NK-92 treated with Interleukin-12 subunit alpha and Interleukin-12 subunit beta, amount 100 ng/mL, for 24 hours (cell line): ENCODE measurements at places on chromosomes 12 and 14.

DNA sequence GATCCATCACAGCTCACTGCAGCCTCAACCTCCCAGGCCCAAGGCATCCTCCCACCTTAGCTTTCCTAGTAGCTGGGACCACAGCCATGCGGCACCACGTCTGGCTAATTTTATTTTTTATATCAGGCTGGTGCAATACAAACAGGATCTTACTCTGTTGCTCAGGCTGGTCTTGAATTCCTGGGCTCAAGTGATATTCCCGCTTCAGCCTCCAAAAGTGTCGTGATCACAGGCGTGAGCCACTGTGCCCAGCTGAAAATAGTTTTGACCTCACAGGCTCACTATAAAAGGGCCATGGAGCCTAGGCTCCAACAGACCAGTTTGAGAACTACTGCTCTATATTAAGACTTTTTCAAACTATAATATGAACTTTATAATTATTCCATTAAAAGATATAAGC lies 37.3 kb downstream of the SNX6 start:
- DNase-seq, result no peak

- DNase-seq, result no peak
Observed at GRCh38 chr12:10750385-10750727, 27.2 kb upstream of the YBX3 start.

DNA sequence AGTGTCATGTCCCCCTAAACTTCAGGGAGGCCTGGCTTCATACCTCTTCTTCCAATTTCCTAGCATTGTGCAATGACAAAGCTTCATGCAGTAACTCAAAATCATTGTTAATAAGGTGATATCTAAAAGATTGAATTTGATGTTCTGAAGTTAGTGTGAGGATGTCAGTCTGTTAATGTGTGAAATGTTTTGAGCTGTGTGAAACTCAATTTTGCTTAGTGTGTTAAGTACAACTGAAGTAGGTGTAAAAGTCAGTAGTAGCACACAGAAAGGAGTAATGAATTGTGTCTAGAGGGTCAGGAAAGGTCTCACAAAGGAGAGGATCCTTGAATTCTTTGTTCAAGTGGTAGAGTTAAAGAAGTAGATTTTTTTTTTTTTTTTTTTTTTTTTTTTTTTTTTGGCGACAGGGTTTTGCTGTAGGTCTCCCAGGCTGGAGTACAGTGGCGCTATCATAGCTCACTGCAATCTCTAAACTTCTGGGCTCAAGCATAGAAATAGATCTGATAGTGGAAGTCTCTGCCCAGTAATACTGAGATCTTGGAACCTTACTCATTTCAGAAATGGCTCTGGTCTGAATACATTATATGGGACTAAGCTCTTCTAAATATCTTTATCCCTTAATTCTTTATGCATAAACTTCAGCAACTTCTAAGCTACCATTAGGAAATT lies 63.9 kb downstream of the FUT8 start:
- DNase-seq, result no peak

DNA sequence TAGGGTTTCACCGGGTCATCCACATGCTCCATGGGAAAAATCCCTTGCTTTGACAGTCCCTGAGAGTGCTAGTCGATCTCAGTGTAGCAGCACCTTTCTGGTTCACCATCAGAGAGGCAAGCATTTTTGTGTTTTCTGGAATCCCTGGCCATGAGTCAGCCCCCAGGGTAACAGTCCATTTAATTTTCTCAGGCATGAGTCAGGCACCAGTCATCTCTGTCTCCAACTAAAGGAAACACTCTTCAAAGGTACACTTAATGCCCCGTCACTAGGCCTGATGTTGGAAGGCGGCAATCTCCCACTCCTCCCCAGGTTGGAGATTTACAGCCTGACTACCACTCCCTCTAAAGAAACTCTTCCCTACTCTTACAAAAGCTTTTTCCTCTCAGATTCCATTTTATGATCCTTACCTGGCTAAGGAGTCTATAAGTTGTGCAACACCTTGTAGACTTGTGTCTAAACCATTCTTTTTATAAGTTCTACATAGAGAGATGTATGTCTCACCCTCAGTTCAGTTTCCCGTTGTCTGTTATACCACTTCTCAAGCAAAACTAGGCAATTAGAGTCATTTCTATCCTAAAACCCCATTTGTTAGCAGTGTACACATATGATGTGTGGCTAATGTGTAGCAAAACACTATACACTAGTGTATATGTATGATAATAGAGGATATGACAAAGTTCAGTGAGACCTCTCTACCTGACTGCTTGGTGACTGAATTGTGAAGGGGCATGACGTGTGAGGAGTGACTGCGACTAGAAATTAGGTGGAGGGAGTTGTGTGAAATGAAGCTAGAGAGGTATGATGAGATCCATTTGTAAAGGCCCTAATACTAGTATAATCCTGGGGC lies 24.6 kb downstream of the TMEM19 start:
- no peak for DNase-seq

- DNase-seq, result no peak
Observed at GRCh38 chr12:69115951-69116350, 123.4 kb upstream of the CPSF6 start.

DNA sequence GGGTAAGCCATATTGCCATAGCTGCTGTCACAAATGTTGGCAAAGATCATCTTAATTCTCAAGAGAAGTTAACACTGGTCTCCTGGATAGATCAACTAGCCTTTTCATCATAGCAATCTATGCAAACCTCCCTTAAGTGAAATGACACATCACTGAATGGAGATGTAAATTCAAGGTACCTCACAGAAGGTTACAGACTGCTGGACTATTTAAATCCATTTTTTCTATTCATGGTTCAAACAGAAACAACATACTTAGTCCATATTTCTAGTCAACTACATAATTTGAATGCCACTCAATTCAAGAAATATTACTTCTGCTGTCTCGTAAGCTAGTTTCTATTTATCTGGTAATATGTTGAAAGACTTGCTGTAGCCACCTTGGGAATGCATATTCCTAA lies 748.3 kb downstream of the C12orf50 start:
- no peak for DNase-seq

- no peak for DNase-seq
Observed at GRCh38 chr12:5102261-5102789, 58.6 kb downstream of the KCNA5 start.

DNA sequence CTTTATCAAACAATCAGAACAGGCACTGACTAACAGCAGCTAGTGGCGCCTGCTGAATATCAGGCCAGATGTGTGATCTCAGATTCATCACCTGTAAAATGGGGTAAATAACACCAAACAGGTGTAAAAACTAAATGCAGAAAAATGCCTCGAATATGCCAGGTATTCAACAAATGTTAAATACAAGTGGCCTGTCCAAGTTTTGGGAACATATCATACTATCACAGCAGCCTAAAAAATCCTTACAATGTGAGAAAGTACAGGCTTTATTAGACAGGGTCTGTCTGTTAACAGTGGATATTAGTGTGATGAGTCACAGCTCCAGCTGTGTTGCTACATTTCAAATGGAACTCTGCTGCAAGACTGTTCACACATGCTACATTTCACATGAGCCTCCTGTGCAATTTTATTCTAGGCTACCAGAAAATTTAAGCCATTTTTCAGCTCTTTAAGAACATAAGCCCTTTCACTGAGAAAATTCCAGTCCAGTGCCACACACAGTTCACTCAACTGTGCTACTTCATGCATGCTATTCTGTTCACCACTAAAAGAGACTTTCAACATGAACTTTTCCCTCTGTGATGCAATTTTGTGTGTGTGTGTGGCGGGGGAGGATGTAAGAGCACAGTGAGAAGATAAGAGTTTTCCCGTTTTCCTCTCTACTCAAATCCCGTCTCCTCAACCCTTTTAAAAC lies 56.7 kb downstream of the MSRB3 start:
- no peak for DNase-seq

DNA sequence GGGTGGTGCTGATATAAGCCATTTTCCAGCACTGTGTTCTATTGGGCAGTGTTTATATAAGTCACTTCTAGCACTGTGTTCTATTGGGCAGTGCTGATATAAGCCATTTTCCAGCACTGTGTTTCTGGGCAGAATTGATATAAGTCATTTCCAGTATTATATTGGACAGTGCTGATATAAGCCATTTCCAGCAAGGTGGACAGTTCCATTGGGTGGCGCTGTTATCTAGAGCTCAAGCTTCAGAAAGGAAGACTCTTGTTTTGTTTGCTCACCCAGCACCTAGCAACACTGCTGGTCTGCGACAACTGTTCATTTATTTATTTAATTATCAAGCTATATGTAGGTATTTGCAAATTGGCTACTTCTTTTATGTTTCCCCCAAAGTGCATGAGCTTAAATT lies 690.3 kb downstream of the AACS start:
- no peak for DNase-seq

DNA sequence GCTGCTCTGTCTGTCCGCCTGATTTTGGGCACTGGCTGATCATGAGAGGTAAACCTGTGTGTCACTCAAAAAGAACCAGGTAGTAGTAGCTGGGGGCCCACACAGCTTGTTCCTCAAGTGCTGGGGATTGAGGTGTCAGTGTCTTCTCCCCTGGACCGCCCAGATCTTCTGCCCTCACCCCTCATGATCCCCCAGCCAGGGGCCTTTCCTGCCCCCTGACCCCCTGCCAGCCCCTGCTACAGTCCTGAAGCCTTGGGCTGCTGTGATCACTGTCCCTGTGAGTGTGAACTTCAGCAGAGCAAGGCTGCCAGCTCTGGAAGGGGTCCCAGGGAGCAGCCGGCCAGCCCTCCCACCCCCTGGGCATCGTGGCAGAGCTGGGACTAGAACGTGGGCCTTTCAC lies 11.4 kb downstream of the WSCD2 start:
- no peak for DNase-seq

DNA sequence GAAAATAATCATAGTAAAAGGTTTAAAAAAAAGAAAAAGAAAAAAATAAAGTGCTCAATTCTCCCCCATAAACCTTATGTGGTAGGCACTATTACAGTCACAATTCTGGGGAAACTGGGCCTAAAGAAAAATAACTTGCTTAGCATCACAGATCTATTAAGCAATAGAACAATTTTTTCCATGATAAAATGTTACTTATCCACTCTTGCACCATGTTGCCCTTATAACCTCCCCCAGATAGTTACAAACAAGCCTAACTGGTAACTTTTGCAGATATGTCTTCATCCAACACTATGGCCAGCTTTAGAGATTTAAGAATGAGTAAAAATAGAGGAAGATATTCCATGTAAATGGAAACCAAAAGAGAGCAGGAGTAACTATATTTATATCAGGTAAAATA lies 164.8 kb downstream of the DUSP6 start:
- DNase-seq, result no peak

- no peak for DNase-seq
Observed at GRCh38 chr14:68297039-68297438, 477.5 kb downstream of the RAD51B start.

- no peak for DNase-seq
Observed at GRCh38 chr12:92844151-92844763, 84.8 kb downstream of the EEA1 start.

DNA sequence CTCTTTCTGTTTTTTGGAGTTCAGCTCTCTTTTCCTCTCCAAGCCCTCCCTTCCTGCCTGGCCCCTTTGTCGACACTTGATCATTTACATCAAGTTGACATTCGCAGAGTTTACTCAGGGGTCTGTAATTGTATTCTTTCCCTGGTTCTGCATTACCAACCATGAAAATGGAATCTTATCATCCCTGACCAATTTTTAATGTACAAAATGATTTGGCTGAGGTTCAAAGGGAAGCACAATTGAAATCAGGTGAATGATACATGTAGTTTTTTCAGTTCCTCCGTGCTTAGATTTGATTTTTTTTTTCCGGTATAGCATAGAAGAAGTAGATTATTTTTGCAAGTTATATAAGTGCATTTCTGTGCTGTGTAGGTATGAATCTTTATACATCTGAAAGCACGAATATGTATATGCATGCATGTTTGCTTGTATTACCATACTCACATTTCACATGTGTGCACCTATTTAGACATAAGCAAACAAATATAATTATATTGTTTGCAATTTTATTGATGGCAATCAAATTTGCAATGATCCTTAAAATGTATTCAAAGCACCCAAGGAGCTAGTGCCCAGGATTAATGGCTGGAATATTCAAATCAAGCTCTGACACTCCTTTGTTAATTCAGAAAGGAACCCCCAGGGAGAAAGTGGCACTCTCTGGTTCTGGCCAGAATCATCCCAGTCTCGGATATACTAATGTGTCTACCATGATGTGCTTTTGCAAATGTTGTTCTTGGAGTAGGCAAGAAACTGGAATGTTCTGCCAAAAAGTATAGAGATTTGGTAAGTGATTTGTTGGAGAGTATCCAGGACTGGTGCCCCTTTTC lies 189.3 kb downstream of the VRK1 start:
- no peak for DNase-seq

DNA sequence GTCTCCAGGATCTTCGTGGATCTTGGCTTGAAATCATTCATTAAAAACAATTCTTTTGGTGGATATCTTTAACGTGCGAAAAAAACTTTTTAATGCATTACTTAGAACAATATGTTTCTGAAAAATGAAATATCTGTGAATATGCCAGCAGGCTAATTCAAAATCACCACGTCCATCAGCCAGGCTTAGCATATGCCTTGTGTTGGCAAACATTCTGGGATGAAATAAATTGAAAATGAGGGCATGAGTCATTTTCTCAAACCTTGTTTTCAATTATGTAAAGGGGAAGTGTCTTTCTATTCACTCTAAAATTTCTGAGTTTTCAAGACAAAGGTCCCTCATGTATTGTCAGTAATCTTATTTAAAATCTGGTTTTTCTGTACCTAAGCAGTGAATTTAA lies 393.9 kb downstream of the PAWR start:
- DNase-seq, result no peak

GRCh38 chr14:81132468-81132867 lies 88.3 kb downstream of the GTF2A1 start:
- no peak for DNase-seq

DNA sequence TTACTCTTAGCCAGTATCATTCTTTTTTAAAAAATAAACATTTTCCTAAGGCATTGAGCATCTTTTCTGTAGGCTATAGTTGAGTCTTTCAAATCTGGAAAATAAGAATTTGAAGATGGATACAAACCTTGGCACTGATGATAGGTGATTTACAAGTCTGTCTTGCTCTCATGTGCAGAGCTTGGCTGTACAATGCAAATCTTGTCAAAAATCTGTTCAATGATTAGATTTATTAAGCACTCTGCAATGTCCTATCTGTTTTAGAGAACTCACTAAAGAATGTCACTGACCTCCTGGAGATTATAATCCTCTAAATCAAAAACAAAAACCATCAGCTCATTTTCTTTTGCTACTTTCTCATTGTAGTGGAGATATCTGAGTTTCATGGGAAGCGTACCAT lies 42.8 kb upstream of the AMIGO2 start:
- no peak for DNase-seq

DNA sequence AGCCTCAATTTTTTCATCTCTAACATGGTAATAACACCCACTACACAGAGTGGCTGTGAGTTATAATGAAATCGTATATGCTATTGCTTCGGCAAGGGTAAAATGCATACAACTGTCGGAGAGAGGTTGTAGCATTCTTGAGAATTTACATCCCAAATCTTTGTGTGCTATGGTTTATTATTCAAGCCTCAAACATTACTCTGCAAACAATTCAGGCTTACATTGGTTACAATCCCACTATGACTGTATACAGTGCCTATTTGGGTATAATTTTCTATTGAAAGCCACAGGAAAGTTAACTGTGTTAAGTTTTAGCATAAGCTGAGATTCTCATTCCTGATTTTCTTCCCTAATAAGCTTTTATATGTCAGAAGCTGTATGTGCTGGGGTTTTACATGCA lies 20.6 kb downstream of the SLC35F4 start:
- DNase-seq, result no peak
